ENCODE measurements at places on chromosomes 5 and 9.
A peak's percentile ranks its signal among the peaks of the same experiment; 100 is the strongest.

DNA sequence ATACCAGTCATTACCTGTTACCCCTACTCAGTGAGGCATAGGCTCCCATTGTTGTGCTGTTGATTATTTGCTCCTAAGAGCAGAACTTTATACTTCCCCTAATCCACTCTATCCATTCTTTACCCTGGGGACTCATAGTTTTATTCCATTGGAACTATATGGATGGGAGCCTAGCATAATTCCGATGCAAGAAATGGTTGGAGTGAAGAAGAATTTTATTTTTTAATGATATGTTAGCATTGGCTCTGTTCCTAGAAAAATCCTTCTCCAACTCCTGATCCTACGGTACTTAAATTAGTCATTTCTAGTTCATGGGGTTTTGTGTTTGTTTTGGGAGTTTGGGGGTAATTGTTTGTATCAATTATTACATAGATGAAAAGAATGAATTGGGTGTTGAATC, 191.5 kb downstream of the GOLPH3 start:
- peaks cover 7% of the 10 kb centered on the region for H3K27me3 ChIP-seq
- no peak overlapping the region for H3K4me3 ChIP-seq
- H3K4me1 ChIP-seq = no peaks in the 10 kb centered on the region
- H3K36me3 ChIP-seq = no peaks in the 10 kb centered on the region
- no peak for DNase-seq

GRCh38 chr5:67249590-67249895, 52.9 kb upstream of the CD180 start:
- DNase-seq = no peak
- no peak overlapping the region for H3K27ac ChIP-seq
- H3K4me1 ChIP-seq = peaks cover 3% of the 10 kb centered on the region
- H3K36me3 ChIP-seq = no peaks in the 10 kb centered on the region

DNA sequence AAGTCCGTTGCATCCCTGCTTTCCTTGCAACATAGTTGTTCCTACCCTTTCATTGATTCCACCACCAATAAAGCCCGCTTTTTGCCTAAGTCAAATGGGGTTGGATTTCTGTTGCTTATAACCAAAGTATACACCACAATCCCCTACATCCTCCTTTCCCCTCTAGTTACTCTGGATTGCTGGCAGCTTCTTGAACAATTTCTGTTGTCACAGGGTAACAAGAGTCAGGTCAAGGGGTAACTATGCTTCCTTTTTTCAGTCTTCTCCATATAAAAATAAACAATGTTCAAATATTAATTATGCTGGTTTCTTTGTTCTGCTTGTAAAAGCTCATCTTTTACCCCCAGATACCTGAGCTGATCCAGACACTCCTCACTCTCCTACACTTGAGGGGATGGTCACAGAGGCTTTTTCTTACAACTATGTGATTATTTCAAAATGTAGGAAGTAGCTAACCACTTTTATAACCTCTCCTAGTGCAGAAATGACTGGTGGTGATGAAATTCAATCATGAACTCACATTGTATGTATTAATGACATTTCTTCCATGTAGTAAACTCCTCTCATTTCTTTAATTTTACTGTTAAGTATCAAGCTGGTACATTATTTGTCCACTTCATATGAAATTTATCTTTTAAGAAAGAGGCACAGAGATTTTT, 136.5 kb downstream of the SNX18 start:
- H3K4me1 ChIP-seq = no peaks in the 10 kb centered on the region
- no peak overlapping the region for H3K27ac ChIP-seq
- no peak overlapping the region for H3K4me3 ChIP-seq
- H3K36me3 ChIP-seq = no peaks in the 10 kb centered on the region
- H3K27me3 ChIP-seq = no peaks in the 10 kb centered on the region

DNA sequence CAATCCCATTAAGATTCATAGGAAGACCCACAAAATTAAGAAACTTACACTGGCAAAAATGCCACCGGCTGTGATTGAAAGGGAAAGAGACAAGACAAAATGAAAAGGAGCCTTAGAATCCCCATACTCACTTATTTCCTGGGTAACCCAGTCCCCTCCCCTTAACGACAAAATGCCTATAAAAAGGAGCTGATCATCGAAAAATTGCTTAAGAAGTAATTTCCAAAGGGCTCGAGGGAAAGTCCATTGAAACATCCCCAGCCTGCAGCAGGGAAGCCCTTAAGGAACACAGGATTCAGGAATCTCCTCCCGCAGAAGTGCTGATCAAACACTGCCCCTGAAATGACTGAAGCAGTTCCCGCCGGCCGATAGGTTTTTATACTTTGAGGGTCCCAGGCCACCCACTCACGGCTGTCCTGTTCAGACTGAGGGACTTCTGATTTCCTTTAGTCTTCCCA, 677 bp upstream of the ZNF79 start:
- H3K4me3 ChIP-seq = peak overlapping the region; percentile 97
- no peaks in the 10 kb centered on the region for H3K27me3 ChIP-seq
- H3K36me3 ChIP-seq = peaks cover under 1% of the 10 kb centered on the region
- no peak for DNase-seq
- peaks cover 47% of the 10 kb centered on the region for H3K4me1 ChIP-seq
- H3K27ac ChIP-seq = peak overlapping the region; percentile 95

- no peak overlapping the region for H3K4me3 ChIP-seq
- H3K27me3 ChIP-seq = no peaks in the 10 kb centered on the region
- H3K27ac ChIP-seq = no peak overlapping the region
- H3K36me3 ChIP-seq = no peaks in the 10 kb centered on the region
- peaks cover 1% of the 10 kb centered on the region for H3K4me1 ChIP-seq
These were observed 77.0 kb upstream of the SMIM32 start for GRCh38 chr5:136269973-136270372.

DNA sequence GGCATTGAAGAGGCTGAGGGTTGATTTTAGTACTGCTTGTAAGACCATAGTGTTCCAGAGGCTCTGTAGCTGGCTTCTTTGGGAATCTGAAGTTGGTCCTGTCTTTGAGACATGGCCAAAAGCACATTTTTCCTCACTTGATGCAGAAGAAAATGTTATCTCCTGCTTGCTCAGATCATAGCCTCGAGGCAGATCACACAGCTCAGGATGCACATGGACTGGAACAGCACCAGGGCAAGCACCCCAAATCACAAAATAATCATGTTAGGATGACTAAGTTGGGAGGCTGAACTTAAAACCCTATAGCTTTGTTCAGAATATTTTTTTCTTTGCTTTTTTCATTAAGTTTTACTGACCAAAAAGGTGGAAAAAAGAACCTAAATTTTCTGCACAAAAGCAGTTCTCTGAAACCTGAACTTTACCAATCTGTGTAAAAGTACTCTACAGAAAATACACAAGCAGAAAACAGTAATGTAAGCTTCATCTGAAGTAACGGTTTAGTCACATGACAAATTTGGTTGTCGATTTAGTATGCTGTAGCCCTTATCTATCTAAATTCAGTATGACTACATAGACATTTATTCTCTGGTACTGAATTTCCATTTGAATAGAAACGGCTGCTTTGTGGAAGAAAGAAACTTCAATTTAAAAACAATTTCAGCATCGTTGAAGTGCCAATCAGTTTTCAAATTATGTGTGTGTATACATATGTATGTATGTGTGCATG, 3.4 kb downstream of the KLHL9 start:
- H3K27me3 ChIP-seq = no peaks in the 10 kb centered on the region
- no peaks in the 10 kb centered on the region for H3K36me3 ChIP-seq
- H3K4me3 ChIP-seq = no peak overlapping the region
- DNase-seq = no peak
- no peak overlapping the region for H3K27ac ChIP-seq

- H3K27ac ChIP-seq = no peak overlapping the region
- H3K4me1 ChIP-seq = no peaks in the 10 kb centered on the region
- DNase-seq = no peak
- no peaks in the 10 kb centered on the region for H3K27me3 ChIP-seq
These were observed 91.8 kb upstream of the TNC start for GRCh38 chr9:115209601-115210306.

DNA sequence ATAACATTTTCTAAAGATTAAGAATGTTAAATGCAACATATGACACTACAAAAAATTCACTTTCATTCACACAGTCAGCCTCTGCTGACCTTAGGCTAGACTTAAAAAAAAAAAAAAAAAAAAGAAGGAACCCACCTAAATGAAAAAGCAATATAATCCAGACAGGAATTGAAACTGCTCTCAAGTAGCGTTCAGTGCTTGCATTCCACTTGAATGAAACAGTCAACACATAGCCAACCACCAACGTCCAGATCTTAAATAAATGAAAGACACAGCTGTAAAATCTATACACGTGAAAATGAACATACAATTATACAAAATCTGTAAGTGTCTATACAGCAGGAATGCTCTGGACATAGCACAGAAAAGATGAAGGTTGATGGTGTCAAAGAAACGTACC, 11.4 kb downstream of the TMEM245 start:
- peaks cover 63% of the 10 kb centered on the region for H3K4me1 ChIP-seq
- H3K36me3 ChIP-seq = peaks cover 4% of the 10 kb centered on the region
- no peak overlapping the region for H3K27ac ChIP-seq
- H3K27me3 ChIP-seq = no peaks in the 10 kb centered on the region
- no peak for DNase-seq

DNA sequence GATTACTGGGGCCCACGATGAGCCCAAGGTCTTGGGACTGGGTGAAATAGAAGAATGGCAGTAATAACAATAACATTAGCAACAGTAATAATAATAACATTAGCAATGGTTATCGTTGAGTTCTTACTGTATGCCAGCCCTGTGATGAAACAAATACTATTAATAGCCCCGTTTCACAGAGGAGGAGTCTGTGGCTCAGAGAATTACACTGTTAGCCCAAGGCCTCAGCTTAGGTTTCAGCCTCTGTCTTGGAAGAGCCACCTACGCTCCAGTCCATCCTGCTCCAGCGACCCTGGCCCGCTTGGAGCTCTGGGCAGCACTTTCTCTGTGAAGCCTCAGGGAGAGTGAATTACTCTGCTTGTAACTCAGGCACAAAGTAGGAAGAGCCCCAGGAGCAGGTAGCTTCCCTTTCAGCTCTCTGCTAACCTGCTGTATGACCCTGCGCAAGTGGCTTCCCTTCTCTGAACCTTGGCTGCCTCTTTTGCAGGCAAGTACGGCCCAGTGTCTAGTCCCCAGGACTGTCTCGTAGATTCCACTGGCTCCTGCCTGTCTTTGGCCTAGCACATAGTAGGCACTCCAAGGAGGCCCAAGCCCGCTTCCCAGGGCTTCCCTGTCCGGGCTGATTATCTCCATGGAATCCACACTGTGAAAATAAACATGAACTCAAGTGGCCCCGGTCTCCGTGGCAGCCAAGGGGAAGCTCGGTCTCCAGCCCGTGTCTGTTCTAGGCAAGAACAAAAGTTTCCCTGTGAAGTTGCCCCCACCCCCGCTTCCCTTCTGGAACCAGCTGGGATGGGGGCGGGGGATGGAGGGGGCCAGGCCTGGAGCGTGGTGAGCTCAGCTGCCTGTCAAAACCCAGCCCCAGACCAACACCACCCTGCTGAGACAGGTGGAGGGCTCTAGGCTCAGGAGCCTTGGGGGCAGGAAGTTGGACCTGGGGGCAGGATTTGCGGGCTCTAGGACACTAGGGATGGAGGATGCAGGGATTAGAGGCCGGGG, 26.2 kb upstream of the LMX1B start:
- no peaks in the 10 kb centered on the region for H3K36me3 ChIP-seq
- DNase-seq = peak; percentile 68
- peak overlapping the region; percentile 18 for H3K4me3 ChIP-seq
- H3K4me1 ChIP-seq = peaks cover 43% of the 10 kb centered on the region
- H3K27ac ChIP-seq = no peak overlapping the region

GRCh38 chr9:126341902-126342301, 15.3 kb downstream of the MVB12B start:
- no peak overlapping the region for H3K27ac ChIP-seq
- peaks cover 71% of the 10 kb centered on the region for H3K4me1 ChIP-seq
- peaks cover 14% of the 10 kb centered on the region for H3K36me3 ChIP-seq
- no peak overlapping the region for H3K4me3 ChIP-seq
- DNase-seq = no peak
- H3K27me3 ChIP-seq = no peaks in the 10 kb centered on the region

- DNase-seq = no peak
- H3K4me1 ChIP-seq = peaks cover 99% of the 10 kb centered on the region
- H3K27me3 ChIP-seq = no peaks in the 10 kb centered on the region
These were observed 16.3 kb downstream of the PDGFRB start for GRCh38 chr5:150139334-150139733.

DNA sequence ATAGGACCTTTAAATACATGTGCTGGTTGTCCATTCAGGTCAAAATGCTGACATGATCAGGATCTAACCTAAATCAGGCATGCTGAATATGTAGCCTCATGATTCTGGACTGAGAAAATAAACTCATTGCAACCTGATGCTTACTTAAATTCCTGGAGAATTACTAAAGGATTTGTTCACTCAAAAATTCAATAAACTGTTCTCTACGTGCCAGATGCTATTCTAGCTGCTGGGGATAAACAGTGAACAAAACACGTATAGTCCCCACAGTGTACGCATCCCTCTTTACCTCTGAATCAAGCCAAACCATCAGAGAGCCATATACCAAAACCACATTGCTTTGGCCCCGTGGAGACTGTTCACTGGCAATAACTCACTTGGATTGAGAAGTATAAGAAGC, 6.1 kb downstream of the SCAI start:
- peaks cover 11% of the 10 kb centered on the region for H3K4me1 ChIP-seq
- H3K27me3 ChIP-seq = no peaks in the 10 kb centered on the region
- H3K27ac ChIP-seq = no peak overlapping the region

DNA sequence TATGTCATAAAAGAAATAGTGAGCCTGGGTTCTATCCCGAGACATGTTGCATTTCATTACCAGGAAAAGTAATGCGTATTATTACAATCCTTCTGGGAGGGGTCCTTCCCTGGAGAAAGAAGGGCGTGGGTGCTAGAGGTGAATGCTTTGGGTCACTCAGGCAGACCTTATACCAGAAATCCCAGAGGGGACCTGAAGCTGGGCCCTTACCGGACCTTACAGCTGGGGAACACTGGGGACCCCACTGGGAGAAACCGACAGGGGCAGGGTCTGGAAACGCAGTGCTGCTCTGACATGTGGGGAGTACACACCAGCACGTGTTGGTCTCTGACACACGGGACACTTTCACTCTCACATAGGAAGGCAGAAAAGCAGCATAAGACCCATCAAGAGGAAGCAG, 71.3 kb downstream of the LMNB1 start:
- no peaks in the 10 kb centered on the region for H3K27me3 ChIP-seq
- H3K4me3 ChIP-seq = no peak overlapping the region
- DNase-seq = no peak
- no peak overlapping the region for H3K27ac ChIP-seq
- H3K4me1 ChIP-seq = no peaks in the 10 kb centered on the region

GRCh38 chr9:89848060-89849040, 243.5 kb downstream of the GADD45G start:
- no peak overlapping the region for H3K4me3 ChIP-seq
- H3K4me1 ChIP-seq = no peaks in the 10 kb centered on the region
- DNase-seq = no peak
- no peaks in the 10 kb centered on the region for H3K36me3 ChIP-seq
- no peak overlapping the region for H3K27ac ChIP-seq
- peaks cover 1% of the 10 kb centered on the region for H3K27me3 ChIP-seq

- no peaks in the 10 kb centered on the region for H3K36me3 ChIP-seq
- H3K4me3 ChIP-seq = no peak overlapping the region
- no peak overlapping the region for H3K27ac ChIP-seq
- H3K4me1 ChIP-seq = no peaks in the 10 kb centered on the region
- DNase-seq = no peak
- no peaks in the 10 kb centered on the region for H3K27me3 ChIP-seq
These were observed 95.7 kb downstream of the INSL6 start for GRCh38 chr9:5089737-5090136.

- H3K4me1 ChIP-seq = no peaks in the 10 kb centered on the region
- H3K36me3 ChIP-seq = no peaks in the 10 kb centered on the region
- no peak overlapping the region for H3K27ac ChIP-seq
- peaks cover 49% of the 10 kb centered on the region for H3K27me3 ChIP-seq
- H3K4me3 ChIP-seq = no peak overlapping the region
These were observed 40.7 kb upstream of the ADAMTS2 start for GRCh38 chr5:179385914-179386313.

- DNase-seq = no peak
- H3K27ac ChIP-seq = no peak overlapping the region
- no peaks in the 10 kb centered on the region for H3K27me3 ChIP-seq
- no peak overlapping the region for H3K4me3 ChIP-seq
- no peaks in the 10 kb centered on the region for H3K36me3 ChIP-seq
- H3K4me1 ChIP-seq = no peaks in the 10 kb centered on the region
These were observed 485.1 kb upstream of the PAPPA start for GRCh38 chr9:115668521-115668920.

Data from HepG2 (cell line).